ENCODE measurements at places on chromosomes 7 and 10.

- DNase-seq = no peak
Observed at GRCh38 chr10:36266923-36267322, 624.8 kb upstream of the FZD8 start.

DNA sequence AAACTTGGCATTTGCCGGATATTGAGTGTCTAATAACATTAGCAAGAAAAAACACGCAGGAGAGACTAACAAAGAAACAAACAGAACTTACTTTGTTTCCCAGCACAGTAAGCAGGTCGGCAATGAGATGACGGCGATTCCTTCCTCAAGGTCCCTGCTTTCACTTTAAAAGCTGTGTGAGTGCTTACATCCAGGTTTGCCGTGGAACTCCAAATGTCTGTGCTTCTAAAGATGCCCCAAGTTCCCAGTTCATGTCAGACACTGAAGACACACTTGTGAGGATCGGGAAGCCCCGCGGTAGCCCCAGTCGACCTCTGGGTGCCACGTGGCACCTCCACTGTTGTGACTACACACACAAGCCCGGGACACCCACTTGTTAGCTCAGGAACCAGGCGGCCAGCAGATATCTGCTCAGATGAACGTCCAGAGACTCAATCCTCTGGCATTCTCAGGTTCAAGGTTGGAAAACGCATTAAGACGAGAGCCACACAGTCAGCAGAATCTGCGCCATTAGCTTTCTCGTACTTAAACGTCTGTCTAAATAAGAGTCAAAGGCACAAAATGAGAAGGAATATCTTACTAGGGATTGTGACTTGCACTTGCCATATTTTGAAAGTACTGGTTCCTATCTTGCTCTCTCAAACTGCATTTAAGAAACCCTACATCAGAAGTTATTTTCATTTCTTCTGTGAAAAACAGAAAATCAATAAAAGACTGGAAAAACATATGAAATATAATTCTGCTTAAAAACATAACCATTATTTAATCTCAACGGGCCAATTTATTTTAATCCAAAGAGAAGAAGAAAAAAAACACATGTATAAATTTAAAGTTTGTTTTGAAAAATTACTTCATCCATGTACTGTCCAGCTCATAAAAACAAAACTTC is 207.6 kb upstream of the KLF14 start:
- DNase-seq = no peak

- DNase-seq = no peak
Observed at GRCh38 chr10:60352105-60352504, 37.6 kb downstream of the ANK3 start.

- DNase-seq = no peak
Observed at GRCh38 chr10:71239946-71240795, 27.8 kb downstream of the UNC5B start.

DNA sequence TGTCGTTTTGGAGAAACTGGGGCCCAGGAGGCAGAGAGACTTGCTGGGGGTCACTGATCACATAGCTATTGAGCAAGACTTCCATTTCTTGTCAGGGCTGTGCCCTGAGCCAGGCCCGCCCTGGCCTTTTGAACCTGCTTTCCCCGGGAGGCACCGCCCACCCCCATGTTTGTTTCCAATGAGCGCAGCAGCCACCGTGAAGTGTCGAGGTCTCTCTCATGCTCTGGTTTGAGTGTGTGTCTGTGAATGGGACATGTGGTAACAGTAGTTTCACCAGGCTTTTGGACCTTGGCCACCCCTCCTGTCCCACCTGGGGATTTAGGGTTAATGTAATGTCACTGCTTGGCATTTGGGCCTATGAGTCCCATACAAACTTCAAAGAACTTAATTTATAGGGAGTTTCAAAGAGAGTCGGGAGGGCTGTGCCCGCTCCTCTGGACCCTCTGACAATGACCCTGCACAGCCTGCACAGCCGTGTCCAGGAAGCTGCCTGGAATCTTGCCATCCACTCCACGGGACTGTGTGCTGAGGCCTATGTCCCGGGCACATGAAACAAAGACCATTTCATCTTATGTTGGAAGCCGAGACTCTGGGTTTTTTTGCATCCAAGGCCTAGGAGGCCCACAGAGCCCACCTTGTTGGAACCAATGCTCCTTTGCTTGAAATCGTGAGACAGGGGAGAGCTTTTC is 6.3 kb downstream of the PRF1 start:
- no peak for DNase-seq

DNA sequence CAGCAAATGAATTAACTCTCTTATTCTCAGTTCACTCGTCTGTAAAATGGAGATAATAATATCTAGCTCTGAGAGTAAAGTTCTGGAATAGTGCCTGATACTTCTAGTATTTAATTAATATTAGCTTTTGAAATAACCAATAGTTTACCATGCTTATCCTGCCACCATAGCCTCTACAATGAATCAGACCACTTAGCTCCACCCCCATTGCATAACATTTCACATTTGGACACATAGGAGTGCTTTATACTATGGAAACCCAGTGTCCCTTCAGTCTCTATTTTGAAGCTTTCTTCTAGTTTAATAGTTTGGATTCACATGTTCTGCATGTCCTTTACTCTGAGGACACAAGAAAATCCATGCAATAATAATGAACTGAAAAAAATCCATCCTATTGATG is 427.3 kb upstream of the C7orf33 start:
- DNase-seq = no peak

DNA sequence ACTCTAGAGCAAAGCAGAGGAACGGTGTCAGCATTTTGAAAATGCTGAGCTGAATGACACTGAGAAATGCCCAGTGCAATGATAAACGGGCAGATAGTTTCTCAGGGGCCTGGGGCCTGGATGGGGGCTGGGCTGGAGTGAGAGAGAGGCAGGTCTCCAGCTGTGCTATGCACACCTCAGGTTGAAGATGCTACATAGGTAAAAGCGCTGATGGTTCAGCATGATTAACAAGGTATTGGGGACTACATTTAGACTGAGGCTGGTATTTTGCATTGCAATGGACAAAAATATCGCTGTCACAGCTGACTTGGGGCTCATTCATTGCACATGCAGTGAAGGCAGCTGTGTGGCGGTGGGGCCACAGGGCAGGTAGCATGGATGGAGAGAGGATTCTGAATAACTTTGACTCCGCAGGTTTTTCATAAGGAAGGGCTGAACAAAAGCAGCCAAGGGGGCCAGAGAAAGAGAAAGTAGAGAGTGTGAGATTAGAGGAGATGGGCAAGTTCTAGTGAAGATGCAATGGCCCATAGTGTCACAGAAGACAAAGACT is 290.8 kb upstream of the ZNF32 start:
- DNase-seq = no peak

DNA sequence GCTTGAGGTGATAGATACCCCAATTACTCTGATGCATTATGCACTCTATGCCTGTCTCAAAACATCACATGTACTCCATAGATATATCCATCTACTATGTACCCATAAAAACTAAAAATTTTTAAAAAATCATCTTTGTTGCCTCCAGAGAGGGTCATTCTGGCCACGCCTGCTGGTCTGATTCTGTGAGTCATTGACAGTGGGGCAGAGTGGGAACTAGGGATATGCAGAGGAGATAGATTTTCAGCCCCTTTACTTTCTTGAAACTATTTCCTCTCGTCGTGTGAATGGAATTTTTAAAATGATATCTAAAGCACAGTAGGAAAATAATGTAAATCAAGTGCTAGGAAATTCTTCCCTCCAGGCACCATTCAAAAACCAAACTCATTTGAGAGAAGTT is 715.0 kb upstream of the NRP1 start:
- DNase-seq = no peak

GRCh38 chr7:26686448-26686981 is 177.9 kb downstream of the SKAP2 start:
- no peak for DNase-seq

DNA sequence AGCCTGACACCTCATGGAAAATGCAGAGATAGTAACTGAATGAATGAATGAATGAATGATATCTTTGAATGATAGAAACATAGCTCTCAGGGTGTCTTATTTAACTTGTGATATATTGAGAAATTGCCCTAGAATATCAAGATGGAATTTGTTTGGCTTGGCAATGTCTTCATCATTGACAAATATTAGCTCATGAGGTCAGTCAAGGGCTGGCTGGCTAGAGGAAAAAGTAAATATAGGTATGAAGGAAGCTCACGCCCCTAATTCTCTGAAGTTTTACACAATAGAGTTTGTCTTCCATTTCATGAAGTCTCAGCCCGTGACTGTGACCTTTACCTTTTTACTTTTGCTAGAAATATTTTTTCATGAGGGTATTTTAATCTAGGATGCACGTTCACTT is 305.2 kb downstream of the ADARB2 start:
- no peak for DNase-seq

DNA sequence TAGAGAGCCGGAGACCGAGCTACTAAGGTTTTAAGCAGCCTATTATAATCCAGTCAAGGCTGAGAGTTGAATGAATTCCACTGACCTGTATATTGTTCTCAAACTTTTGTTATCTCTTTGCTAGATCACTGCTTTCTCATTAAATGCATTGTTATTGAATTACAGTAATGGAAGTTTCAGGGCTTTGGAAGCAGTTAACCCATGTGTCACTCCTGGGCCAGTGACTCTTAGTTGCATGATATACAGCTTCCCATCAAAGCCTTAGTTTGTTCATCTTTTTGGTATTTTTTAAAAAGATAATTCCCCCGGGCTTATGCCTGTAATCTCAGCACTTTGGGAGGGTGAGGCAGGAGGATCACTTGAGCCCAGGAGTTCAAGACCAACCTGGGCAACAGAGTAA is 55.4 kb upstream of the KIAA1217 start:
- DNase-seq = no peak

GRCh38 chr7:130421684-130422083 is 19.1 kb downstream of the CEP41 start:
- DNase-seq = no peak

DNA sequence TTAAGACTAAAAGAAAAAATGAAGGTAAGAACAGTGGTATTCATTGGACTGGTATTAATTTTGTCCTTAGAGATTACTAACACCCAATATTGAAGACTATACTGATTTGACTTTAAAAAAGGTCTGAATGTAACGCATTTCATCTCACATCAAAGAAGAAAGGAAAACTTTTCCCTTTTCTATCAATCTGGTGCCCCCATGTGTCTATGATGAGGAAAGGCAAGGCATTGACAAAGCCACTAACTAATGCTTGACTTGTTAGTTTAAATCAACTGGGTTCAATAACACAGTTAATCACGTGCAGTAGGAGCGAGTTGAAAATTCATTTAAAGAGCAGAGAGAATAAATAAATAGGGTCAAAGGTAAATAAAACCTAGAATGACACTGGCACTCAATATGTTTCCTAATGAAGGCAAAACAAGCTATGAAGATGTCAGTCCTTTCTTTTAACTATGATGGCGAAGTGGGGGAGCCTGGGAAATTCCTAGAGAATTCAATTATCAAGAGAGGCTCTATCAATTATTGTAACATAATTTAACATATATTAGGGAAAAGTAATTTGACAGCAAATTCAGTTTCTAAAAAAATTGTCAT is 180.9 kb downstream of the ANK3 start:
- DNase-seq = no peak

- no peak for DNase-seq
Observed at GRCh38 chr7:16846601-16847165, 35.1 kb downstream of the AGR3 start.

DNA sequence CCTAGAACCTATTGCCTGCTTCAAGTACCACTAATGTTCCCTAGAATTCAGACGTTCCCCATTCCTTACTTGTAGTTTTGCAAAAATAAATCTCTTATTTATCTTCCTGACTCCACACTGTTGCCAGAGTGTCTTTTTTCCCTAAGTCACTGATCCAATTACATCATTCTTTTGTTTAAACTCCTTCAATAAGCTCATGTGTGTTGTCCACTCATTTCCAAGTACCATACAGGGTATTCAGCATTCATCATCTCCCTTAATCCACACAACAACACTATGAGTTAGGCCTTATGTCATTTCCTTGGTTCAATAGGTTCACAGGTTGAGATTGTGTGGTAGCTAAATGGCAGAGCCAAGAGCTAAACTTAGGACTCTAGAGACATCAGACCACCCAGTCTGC is 119.9 kb upstream of the RHOBTB1 start:
- DNase-seq = no peak

- no peak for DNase-seq
Observed at GRCh38 chr7:115356999-115357702, 435.3 kb downstream of the MDFIC start.

GRCh38 chr7:29019896-29020295 is 61.8 kb upstream of the TRIL start:
- no peak for DNase-seq

DNA sequence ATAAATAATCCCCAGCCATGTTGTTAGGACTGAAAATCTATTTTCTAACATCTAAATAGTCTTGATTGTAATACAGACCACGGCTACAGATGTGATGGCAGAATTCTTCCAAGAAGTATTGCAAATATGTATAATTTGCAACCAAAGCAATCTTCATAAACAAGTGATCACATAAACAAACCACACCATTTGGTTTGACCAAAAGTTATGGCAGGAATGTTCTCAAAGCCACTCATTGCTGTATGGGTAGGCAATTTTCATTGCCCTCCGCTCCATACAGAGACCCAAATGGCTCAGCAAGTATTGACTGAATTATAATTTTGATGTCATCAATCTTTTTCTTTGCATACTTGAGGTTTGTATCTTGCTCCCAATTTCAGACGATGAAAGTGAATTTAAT is 19.0 kb upstream of the RHOBTB1 start:
- no peak for DNase-seq

DNA sequence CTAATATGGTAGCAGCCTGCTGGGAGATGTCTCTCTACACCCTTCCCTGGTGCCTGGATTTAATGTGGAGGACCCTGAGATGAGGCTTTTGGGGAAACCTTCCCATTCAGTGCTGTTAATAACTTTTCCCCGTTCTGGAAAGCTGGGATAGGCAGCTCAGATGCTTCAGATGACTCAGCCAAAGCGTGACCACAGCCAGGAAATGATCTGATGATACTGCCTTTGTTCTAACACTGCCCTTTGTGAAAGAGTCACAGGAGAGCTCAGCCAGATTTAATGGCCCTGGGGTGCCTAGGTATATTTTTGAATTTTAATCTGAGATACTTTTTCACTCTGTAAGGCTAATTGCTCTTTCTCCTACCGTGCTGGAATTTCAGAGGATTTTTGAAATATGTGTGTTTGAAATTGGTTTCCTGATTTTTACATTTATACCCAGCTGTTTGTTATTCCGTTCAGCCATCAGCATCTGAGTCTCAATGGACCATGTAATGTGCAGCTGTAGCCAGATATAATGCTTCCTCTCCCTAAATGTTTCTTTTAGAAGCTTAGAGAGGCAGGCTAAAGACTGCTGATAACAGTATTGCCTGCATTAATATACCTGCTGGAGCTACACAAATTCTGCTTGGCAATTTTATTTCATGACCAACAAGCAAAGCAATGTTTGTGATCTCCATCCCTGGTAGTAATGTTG is 17.8 kb downstream of the CELF2 start:
- DNase-seq = no peak

DNA sequence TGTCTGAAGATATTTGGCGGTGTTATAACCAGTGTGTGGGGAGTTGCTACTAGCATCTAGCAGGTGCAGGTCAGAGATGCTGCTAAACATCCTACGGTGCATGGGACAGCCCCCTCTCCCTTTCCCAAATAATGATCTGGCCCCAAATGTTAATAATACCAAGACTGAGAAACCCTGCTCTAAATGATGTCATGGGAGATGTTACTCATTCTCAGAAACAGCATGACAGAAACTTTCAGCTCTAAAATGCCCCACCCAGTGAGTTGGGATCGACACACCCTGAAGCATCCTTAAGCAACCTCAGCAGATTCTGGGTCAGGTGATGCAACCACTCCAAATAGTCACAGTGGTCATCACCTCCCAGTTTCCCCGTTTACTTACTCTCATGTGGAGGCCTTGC is 108.8 kb upstream of the MPP7 start:
- no peak for DNase-seq

All from AG04449 (cell line).